ENCODE measurements at places on chromosomes 16 and 17.

- DNase-seq: no peak
Observed at GRCh38 chr17:74053712-74054078, 149.8 kb upstream of the RPL38 start.

DNA sequence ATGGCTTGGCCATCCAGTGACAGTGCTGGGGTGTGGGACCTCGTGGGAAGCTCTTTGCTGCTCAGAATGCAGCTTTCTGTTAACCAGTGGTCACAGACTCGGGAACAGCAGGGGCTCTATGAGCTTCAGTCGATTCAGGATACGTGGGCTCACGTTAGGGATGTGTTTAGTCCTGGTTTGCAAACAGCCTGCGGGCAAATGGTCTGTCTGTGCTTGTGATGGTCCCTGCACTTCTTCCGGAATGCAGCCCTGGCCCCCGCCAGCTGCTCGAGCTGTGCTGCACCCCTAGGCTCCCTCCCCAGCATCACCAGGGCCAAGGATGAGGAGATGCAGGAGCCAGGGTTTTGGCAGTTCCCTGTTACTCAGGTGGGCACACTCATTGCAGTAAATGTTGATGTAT lies 172.8 kb upstream of the CHMP6 start:
- DNase-seq: no peak

GRCh38 chr17:77193653-77194052 lies 52.9 kb downstream of the SEC14L1 start:
- DNase-seq: peak; percentile 26

DNA sequence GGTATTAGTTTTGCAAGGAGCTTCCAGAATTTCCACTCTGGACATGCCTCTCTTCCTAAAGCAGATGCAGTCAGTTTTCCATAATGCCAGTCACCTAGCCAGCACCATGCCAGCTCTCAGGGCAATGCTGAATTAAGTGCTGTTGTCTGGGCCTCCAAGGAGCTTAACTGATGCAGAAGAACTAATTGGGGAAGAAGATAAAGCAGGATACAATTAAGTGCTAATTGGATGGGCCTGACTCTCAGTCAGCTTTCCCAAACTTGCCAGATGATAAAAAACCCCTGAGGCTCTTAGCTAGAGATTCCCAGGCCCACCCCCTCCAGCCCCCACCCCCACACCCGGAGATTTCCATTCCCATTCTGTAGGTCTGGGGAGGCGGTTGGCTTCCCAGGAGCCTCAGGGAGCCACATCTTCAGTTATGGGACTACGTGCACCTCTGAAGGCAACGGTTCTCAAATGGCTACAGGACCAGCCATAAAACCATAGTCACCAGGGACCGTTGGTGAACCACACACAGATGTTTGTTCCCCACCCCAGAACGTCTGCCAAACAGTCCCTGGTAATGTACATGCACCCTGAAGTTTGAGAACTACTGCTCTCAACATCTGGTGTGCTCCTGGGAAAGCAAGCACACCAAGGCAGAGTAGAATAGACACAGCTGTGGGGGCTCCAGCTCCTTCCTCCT lies 499.1 kb upstream of the CDH5 start:
- no peak for DNase-seq

GRCh38 chr17:62032480-62032879 lies 32.6 kb downstream of the MED13 start:
- DNase-seq: no peak

DNA sequence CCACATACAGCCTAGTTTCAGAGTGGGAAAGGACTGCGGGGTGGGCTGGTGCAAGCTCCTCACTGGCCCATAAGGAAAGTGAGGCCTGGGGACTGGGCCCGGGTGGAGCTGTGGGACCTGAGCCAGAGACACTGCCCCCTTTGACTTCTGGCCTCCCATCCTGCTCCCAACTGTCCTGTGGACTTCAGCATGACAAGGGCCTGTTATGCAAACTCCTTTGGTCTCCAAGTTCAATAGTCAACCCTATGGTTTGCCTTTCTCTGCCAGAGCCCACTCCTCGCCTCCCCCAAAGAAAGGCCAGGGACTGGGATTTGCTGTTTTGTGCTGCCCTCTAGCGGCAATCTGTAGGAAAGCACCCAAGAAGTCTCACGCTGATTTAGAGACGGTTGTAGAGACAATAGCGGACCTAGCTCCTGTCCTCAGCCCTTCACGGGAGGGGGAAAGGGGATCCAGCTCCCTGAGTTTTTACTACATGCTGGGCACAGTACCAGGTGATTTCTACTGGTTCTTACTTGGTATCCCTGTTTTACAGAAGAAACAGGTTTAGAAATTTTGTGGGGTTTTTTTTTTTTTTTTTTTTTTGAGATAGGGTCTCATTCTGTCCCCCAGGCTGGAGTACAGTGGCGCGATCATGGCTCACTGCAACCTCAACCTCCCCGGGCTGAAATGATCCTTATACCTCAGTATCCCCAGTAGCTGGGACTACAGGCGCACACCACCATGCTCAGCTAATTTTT lies 1.2 kb upstream of the TLCD3B start:
- DNase-seq: peak; percentile 96

- DNase-seq: no peak
Observed at GRCh38 chr16:65884018-65884417, 482.5 kb upstream of the CDH5 start.

GRCh38 chr17:59487161-59487873 lies 78.1 kb upstream of the DHX40 start:
- DNase-seq: no peak

GRCh38 chr16:75566758-75567255 lies 628 bp downstream of the GABARAPL2 start:
- DNase-seq: peak; percentile 80

GRCh38 chr16:76157629-76158028 lies 119.6 kb upstream of the CNTNAP4 start:
- DNase-seq: no peak

- no peak for DNase-seq
Observed at GRCh38 chr17:30396612-30397011, 17.9 kb downstream of the CPD start.

GRCh38 chr17:78174870-78175642 lies 6.7 kb downstream of the SYNGR2 start:
- DNase-seq: peak; percentile 69

DNA sequence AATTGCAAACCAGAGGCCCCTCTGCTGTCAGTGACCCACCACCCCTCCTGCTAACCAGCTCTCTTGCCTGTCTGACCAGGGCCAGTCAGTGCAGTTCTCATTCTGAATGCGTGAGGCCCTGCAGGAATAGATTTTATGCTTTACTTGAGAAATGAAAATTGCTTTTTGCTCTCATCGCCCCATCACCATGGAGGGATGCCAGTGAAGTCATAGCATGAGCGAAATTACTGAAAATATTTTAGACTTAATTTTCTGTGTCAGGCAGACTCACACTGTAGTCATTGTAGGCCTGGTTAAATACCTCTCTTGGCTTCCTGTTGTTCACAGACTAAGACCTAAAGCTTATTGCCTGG lies 490.5 kb upstream of the CDH5 start:
- peak; percentile 66 for DNase-seq

DNA sequence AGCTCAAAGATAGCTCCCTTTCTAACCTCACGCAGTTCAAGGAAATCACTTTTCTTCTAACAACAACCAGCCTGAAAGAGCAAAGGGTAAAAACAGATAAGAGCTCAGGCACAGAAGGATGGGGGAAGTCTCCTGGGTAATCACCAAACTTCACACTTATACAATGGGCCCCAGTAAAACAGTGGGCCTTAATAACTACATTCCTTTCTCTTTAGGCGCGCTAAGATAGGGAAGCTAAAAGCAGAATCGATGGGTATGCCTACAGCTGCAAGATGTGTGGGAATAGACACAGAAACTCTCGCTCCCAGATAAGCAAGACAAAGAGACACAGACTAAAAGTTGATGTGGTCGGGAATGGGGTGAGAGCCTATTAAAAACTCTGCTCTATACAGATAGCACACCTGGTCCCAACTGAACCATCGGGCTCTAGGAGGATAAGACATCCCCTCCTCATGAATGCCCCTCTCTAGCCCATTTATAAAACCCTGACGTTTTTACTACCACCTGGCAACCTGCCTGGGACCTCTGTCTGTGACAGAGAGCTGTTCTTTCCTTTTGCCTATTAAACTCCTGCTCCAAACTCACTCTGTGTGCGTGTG lies 826 bp downstream of the LYZL6 start:
- DNase-seq: no peak

DNA sequence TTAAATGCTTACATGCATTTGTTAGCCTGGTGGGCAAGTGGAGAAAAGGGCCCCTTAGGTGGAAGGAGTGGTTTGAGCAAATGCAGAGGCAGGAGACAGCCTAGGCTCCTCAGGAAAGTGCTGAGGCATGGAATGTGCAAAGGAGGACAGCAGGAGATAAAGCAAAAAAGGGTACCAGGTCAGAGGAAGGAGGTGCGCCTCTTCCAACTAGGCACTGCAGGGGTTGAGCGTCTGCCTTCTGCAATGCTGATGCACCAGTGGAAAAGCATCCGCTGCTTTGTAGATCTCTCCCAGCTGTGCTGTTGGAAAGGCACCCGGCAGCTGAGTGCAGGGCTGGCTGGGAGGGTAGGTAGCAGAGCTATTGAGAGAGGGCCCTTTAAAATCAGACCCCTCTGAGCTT lies 287.0 kb upstream of the XYLT1 start:
- no peak for DNase-seq

- peak; percentile 98 for DNase-seq
Observed at GRCh38 chr16:67833030-67833414, 9.1 kb upstream of the THAP11 start.

DNA sequence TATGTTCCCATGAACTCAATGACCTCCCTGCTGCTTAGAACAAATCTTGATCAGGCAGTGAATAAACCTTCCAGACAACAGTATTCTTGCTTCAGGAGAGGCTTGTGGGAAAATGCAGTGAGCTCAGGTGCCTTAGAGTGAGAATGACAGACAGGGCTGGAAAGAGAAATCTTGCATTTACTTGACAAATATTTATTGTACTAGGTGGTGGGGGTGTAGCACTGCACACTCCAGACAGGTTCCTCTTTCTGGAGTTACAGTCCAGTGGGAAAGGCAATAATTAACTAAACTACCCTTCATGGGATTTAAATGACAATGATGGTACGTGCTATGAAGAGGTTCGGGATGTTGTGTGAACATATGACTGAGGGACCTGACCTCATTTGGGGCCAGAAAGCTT lies 182.9 kb downstream of the SHISA9 start:
- DNase-seq: no peak

- no peak for DNase-seq
Observed at GRCh38 chr16:1096169-1097082, at the start of gene C1QTNF8. Gene C1QTNF8, minus strand, starts transcription at chr16:1096244. Its CDS starts 1,322 bp downstream, at chr16:1094922.

DNA sequence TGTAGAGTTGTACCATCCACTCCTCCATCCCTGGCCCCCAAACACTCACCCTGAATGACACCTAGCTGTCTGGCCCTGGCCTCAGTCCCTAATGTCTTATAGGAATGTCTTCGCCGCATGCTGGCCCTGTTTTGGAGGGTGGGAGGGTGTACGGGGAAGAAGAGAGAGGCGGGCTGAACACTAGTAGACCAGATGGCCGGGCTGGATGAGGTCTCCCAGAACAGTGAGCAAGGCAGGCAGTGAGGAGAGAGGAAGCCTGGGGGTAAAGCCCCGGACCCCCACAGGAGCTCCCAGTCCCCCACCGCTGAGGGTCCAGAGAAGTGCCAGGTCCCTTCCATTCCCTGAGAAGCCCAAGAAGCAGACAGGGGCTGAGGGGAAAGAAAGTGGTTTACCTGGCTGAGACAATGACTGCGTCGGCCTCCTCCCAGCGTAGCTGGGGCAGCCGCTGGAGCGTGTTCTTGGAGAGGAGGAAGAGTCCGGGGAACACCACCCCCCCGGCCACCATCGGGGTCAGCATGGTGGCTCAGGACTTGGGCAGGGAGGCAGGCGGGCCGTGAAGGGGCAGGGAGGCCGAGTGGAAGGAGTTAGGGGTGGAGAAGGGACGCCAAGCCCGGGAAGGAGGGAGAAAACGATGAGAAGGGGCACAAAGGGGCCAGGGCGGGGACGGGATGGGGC lies 923 bp downstream of the TLCD3B start:
- DNase-seq: peak; percentile 29

- DNase-seq: peak; percentile 78
Observed at GRCh38 chr16:72191551-72191950, 19.6 kb upstream of the PMFBP1 start.

GRCh38 chr16:85315866-85316265 lies 203.6 kb upstream of the CIBAR2 start:
- DNase-seq: no peak

- DNase-seq: peak; percentile 95
Observed at GRCh38 chr17:42678951-42679491, 2.2 kb upstream of the PLEKHH3 start.

GRCh38 chr17:32953045-32953444 lies 25.1 kb downstream of the TMEM98 start:
- DNase-seq: no peak

- no peak for DNase-seq
Observed at GRCh38 chr17:11082559-11082958, 158.5 kb upstream of the SHISA6 start.

GRCh38 chr17:36188891-36189306 lies 7.7 kb downstream of the CCL3L1 start:
- DNase-seq: no peak

DNA sequence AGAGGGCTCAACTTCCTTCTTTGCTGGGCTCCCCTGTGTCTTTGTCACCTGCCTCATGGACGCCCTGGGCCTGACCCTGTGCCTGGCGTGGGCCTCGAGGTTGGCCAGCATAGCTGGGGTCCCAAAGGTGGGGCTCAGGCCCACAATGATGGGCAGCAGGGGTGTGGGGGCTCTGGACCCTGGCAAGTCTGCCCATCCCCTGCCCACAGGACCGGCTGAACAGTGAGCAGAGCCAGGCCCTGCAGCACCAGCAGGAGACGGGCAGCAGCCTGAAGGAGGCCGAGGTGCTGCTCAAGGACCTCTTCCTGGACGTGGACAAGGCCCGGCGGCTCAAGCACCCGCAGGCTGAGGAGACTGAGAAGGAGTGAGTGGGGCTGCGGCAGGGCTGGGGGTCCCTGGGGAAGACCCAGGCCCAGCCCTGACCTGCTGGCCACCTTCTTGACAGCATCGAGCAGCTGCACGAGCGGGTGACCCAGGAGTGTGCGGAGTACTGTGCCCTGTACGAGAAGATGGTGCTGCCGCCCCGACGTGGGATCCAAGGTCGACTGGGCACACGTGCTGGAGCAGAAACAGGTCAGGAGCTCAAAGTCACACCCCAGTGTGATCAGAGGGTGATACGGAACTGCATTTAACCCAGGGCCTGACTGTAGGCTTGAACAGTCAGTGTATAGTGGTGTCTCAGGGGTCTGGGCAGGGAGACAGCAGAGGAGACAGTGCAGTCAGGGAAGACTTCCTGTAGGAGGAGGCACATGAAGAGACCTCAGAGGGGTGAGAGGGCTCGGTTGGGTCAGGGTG lies 3.8 kb downstream of the EVPLL start:
- DNase-seq: no peak

GRCh38 chr16:80656711-80657150 lies 115.9 kb downstream of the DYNLRB2 start:
- DNase-seq: no peak

GRCh38 chr16:67029254-67030096 lies 526 bp downstream of the CBFB start:
- peak; percentile 97 for DNase-seq

- DNase-seq: no peak
Observed at GRCh38 chr17:79698146-79698846, 32.4 kb upstream of the ENPP7 start.

Measured in osteoblast (primary cell).